ENCODE measurements at places on chromosomes 16 and 17.

DNA sequence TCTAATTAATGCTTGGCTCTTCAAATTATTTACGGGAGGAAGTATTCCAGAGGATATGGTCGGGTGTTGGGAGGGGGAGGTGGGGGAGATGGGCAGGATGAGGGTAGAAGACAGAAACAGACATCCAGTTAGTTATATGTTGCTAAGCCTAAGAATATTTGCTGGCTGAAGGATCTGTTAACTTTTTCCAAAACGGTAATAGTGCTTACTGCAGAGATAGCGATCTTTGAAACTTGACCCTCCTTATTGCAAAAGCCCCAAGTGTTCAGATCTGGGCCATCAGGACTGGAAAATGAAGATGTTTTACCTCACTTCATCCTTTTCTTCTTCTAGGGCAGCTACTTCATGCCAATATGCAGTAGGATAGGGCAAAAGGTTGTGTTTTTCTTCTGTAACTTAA is 27.0 kb upstream of the MMD start:
- no peak for DNase-seq

DNA sequence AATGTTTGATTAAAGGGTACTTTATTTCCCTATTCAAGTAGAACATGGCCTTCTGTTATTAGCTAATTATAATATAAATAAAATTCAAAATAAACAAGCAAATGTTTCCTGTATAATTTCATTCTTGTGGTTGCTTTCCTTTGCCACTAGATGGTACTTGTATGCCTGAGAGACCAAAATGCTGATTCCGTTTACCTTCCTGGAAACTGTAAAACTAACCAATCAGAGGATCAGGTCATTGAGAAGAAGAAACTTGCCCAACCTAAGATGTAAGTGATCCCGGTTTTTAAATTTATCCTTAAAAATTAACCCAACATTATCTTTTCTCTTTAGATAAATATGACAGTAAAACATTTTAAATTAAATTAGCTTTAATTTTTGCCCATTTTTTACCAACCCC is 8.1 kb upstream of the ABCA5 start:
- DNase-seq = no peak

DNA sequence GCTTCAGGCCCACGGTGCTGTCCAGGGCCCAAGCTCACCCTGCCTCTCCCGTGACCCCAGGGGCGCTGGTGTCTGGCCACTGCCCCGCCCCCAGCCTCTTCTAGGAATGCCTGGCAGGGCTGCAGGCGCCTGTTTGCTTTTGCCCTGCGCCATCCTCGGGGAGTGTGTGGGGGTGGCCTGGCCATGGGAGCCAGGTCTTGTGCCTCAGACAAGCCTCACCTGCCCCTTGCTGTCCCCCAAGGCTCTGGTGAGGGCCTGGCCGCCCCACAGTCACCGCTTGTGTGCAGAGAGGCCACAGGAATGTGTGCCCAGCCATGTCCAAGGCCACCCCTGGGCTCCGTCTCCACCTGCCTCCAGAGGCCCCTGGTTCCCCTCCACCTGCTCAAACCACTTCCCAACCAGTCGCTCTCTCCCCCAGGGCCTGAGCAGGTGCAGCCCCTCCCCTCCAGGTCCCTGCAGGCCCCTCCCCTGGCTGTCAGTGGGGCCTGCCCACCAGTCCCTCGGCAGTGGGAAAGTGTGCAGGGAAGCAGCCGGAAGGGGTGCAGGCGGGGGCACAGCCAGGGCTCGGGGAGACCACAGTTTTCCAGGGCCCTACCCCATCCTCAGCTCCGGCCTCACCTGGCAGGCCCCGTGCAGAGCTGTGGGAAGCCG is 841 bp upstream of the IGFALS start:
- DNase-seq = no peak

GRCh38 chr17:6098823-6099180 is 28.6 kb downstream of the WSCD1 start:
- no peak for DNase-seq

GRCh38 chr17:65537845-65538674 is 23.4 kb downstream of the AXIN2 start:
- DNase-seq = no peak

GRCh38 chr17:79990051-79990592 is 45.5 kb downstream of the TBC1D16 start:
- no peak for DNase-seq

GRCh38 chr16:87484487-87485331 is 8.1 kb downstream of the ZCCHC14 start:
- no peak for DNase-seq

DNA sequence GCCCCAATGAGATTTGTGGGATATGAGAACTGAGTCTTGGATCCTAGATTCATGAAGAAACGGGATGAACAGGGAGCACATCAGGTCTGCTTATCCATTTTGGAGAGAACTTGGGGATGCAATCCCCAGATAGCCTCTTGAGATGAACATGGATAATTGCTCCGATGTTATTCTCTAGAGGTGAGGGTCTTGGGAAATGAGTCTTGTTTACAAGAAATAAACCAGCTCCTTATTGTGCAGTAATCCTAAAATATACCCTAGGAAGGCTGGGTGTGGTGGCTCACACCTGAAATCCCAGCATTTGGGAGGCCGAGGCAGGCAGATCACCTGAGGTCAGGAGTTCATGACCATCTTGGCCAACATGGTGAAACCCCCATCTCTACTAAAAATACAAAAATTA is at the start of gene OR1D2:
Gene OR1D2, minus strand, starts transcription at position 101 of the 400 bp plus-strand sequence. CDS start 11,426 bp downstream, outside the sequence.
- no peak for DNase-seq

DNA sequence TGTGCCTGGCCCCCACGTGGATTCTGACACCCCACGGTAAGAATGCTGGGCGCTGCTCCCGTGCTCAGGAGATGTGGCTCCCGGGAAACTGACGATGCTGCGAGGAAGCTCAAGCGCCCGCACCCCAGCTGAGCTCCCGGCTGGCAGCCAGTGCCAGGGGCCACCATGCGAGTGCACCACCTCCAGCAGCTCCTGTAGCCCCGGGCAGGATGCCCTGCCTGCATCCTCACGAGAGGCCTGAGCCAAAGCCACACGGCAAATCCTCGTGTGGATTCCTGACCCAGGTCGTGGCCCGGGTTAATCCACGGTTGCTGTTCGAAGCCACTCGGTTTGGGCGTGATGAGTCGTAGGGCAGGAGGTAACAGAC is 11.6 kb upstream of the DPEP1 start:
- DNase-seq = no peak

DNA sequence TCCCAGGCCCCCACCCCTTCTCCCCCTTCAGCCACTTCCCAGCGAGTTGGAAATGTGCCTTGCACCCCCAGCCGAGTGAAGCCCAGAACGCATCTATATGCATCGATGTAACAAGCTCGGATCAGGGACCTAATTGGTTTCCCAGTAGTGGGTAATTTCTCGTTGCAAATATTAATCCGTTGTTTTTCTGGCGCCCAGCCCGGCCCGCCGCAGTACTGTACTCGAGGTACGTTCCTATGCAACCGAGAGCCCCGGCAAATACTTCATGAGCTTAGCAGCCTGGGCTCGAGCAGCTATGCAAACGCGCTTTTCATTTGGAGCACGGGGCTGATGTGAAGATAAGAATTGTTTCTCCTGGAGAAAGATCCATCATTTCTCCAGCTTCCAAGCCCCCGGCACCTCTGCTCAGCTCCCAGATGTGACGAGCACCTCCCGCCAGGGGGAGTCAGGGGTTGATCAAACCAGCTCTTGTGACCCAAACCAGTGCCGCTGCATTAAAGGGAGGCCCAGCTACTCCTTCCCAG is 229.8 kb downstream of the KATNIP start:
- peak; percentile 8 for DNase-seq

DNA sequence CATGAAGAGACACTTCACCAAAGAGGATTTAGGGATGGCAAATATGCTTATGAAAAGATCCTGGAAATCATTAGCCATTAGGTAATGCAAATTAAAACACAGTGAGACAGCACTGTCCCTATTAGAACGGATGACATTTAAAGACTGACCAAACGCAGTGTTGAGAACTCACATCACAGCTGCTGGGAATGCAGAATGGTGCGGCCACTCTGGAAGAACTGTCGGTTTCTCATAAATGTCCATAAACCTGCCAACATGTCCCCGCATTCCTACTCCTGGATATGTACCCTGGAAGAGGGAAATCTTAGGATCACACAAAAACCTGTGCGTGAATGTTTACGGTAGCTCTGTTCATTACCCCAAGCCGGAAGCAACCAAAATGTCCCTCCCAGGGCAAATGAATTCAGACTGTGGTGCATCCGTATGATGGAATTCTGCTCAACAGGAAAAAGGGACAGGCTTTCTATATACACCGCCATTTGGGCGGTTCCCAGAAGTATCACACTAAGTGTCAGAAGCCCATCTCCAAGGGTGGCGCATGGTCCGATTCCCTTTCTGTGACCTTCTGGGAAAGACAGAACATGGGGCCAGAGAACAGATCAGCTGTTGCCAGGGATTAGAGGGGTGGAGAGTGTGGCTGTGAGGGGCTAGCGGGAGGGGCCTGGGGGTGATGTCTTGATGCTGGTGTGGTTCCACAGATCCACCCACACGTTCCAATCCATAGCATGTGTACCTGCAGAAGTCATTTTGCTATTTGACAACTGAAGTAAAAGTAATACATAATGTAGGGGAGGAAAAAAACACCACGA is 197.2 kb upstream of the CHMP6 start:
- no peak for DNase-seq

GRCh38 chr16:78815713-78816112 is 716.3 kb downstream of the WWOX start:
- DNase-seq = no peak

DNA sequence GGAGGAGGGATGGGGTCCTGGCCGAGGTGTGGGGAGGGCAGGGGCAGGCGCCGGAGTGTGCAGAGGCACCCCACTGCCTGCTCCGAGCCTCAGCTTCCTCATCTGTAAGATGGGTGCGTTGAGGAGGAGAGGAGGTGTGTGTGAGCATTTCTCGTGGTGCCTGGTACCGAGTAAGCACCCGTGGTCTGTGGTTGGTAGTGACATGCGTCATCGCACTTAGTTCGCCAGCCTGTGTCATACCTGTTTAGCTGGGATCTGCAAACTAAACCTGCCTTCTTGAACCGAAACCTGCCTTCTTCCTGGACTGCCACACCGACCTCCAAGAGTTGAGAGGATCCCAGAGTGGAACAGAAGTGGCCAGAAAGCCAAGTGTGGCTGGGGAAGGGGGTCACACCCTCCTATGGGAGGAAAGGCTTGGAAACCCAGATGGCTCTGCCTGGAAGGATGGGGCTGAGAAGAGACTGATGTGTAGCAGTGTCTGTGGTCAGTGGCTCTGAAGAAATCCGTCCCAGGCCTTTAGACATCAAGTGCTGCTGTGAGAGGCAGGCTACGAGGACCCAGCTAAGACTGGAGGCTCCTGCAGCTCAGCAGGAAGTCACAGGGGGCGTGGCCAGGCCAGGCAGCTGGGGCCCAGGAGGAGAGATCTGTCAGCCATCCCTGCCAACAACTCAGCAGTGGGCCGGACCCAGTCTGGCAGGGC is 162.6 kb upstream of the PLCG2 start:
- no peak for DNase-seq

- DNase-seq = no peak
Observed at GRCh38 chr17:74970395-74970794, 2.2 kb downstream of the HID1 start.

- no peak for DNase-seq
Observed at GRCh38 chr17:27644586-27644985, 13.6 kb downstream of the LGALS9 start.

GRCh38 chr16:84367297-84367680 is 1.0 kb upstream of the ATP2C2 start:
- no peak for DNase-seq

DNA sequence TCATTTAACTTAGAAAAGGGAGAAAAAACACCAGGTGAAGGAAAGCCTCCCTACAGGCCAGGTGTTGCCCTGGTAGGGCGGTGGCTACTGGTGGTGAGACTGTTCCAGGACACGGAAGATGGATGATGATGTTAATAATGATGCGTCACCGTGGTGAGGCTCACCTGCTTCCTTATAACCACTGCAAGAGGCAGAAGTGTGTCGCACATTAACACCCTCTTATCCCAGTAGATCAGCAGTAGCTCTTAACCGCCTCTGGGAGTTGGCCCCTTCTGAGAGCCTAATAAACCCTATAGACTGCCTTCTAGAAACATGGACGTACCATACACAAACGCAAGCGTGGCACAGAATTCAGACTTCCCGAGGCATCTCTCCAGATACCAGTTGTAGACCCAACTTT is 7.8 kb downstream of the BFAR start:
- no peak for DNase-seq

GRCh38 chr16:27749547-27749875 is 199.6 kb downstream of the KATNIP start:
- DNase-seq = no peak

DNA sequence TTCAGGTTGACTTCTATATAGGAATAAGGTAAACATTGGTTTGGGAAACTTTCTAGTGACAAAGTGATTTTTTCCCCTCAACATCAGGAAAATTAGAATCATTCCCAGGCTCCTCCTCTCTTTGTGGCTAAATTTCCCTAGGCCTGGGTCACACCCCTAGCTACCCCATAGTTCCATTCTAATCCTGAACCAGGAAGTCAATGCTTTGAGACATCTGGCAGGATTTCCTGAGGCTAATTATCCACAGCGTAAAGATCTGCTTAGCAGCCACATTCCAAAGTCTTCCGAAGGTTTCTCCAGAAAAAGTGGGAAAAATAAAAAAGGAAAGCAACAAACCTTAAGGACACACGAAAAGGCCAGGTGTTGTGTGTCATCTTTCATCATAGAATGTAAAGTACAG is 60.3 kb upstream of the CORO6 start:
- DNase-seq = peak; percentile 27

DNA sequence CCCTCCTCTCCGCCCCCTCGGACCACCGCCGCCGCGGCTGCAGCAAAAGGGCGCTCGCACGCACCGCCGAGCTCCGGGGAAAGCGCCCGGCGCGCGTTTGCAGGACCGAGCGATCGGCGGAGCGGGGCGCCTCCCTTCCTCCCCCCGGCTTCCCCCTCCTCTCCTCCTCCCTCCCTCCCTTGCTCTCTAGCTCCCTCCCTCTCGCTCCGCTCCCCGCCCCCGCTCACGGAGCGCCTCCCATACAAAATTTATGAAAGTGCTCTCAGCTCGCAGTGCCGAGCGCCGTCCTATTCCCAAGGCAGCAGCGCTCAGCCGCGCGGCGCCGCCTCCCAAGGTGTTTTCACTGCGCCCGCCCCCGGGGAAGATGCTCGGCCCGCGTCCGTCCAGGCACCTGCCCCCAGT is at the start of gene RTN4RL1:
Gene RTN4RL1, minus strand, starts transcription at position 115 of the 402 bp plus-strand sequence. CDS start 469 bp downstream, outside the sequence.
- DNase-seq = peak; percentile 42

DNA sequence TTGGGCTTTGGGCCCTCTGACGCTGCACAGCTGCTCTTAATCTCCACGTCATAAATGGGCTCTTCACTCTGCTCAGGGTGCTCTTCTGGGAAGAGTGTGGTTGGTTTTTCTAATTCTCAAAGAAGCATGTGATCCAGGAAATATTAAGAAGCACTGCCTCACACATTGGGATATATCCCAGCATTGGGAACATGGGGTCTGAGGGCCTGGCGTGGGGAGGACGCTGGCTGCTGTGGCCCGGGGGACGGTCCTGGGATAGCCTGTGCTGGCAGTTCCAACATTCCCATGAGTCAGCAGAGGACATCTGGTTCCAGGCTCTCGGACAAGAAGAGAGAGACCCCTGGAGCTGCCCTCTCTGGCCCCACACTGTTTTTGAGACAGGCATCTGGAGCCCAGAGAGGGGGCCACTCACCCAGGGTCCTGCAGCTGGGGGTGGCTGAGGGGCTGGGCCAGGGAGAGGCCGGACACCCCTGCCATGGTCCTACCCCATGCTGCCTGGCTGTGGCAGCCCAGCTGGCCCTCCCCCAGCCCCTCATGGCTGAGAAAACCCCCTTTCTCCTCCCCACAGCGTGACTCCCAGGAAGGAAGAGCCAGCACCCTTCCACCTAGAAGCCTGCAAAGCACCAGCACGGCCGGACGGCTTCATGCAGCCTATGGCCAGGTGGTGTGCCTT is 58.8 kb downstream of the NT5M start:
- no peak for DNase-seq

- no peak for DNase-seq
Observed at GRCh38 chr17:21286909-21287702, 2.6 kb downstream of the MAP2K3 start.
